ENCODE measurements at places on chromosomes 7 and 10.

DNA sequence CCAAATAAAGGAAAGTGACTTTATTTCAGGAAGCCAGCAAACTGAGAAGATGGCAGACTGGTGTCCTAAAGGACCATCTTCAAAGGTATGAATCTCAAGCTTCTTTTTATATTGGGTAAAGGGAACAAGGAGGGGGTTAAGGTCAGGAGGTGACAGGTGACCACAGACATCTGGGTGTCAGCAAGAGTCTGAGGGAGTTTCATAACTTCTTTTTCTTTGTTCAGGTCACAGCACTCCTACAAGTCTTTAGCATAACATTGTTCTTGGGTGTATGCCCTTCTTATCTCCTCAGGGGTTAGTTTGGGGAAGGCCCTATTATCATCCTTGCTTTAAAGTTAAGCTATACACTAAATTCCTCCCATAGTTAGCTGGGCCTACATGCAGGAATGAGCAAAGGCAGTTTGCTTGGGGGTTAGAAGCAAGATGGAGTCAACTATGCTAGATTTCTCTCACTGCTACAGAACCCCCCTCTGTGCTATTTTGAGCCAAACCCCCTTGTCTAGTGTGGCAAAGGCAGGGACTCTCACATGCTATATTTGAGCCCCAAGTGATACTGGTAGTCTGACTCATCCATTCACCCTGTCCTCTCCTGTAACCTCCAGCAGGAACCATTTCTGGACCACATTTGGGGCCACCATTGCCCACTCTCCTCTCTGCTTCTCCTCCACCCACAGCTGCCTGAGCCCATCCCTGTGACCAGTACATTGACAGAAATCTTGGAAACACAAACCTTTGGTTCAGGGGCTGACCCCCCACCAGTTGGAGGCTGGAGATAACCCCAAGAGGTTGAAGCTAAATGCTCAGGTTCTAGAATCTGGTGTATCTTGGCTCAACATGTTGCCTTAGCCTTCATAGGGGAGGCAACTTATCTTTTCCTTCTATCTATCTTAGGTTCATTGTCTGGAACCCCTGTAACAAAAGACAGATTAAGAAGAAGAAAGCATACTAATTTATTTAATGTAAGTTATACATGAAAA, 55.5 kb upstream of the LRGUK start:
- DNase-seq: no peak

DNA sequence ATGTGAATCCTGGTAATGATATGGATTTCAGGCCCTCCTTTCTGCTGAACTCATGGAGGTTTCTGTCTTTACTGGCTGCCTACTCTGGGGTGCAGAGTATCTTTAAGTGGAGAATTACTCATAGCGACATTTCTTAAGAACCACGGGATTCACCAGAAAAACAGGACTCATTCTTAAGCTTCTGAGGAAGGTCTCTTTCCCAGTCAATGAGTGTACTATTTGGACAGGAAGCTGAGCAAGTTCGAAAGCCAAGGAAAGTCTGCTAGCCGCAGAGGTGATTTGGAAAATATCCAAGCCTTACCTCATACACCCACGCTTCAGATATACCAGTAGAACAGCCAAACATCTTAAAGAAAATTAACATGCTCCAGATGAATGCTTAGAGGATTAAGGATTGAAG, 377.6 kb upstream of the MYO3A start:
- DNase-seq: peak; percentile 87

GRCh38 chr10:129949891-129950291, 14.2 kb downstream of the EBF3 start:
- no peak for DNase-seq

DNA sequence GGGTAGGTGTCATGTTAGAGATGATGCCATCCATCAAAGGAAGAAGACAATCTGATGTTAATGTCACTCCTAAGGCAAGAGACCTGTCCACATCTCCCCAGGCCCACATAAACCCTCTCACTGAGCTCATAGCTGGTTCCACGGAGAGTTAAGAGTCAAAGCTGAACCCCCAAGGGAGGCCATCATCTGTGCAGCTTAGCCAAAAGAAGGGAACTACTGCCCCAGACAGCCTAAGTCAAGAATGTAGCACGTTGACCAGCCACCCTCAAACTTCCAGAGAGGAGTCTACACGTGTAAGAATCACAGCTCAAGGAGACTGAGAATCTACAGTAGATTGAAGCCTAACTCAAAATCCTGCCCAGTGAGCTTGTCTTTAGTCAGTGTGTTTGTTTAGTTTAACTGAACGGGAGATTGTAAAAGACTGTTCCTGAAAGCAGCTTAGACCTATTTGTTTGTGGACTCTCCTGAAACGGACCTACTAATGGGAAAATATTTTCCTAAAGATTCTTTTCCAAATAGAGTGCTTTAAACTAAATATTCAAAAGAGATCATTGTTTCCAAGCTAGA, 192.7 kb upstream of the NFE2L3 start:
- DNase-seq: no peak

DNA sequence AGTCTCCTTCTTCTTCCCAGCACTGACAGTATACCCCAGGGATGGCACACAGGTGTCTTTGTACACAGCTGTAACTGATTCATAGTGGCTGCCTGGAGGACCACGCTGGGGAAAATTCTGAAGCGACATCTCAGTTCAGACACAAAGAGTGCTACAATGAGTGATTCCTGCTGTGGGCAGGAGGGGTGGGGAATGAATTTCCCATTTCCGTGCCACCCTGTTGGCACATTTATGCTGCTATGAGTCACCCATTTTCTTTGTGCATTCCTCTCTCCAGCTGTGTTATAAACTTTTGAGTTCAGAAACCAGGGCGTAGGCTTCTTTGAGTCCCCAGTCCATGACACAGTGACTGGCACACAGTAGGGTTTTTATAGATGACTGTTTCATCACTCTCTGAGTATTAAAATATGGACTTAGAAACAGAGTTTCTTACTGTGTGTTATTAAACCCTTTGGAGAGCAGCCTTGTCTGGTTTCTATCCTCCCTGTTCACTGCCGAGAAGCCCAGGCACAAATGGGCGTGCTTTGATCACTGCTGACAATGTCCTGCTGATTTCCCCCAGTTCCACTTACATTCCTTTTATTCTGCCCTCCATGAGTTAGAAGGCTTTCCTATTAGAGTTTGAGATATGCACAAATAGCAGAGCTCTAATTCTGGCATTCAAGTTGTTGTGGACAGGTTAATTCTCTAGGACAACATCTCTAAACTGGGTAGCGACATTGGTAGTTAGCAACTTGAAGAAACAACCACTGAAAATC, 24.0 kb upstream of the NPS start:
- peak; percentile 74 for DNase-seq

DNA sequence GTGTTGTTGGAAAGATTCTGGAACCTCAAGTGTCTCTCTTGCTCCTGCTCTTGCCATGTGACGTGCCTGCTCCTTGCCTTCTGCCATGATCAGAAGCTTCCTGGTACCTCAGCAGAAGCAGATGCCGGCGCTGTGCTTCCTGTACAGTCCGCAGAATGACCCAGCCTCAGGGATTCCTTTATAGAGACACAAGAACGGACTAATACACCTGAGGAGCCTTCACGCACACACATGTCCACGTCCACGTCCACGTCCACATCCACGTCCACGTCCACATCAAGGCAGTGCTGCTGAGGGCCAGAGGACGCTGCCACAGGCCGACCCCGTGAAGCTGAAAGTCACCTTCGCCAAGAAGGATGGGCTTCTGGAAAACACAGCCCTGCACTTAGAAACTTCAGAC, 190.1 kb downstream of the MAD1L1 start:
- DNase-seq: no peak

DNA sequence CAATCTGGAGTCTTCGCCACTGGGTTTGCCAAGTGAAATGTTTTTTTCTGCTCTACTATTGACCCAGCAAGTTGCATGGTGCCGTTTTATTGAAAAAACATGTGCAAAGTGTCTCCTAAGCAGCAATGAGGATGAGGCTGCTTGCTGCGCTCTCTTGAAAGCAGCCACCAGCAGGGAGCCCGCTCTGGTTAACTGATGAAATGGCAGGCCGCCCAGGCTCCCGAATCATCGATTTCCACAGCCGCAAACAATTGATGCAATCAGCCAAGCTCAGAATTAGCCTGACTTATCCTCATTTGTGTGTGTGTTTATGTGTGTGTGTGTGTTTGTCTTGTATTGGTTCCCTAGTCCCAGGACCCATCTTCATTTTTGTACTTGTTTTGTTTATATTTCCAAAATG, 22.2 kb upstream of the LYZL1 start:
- DNase-seq: no peak

- DNase-seq: no peak
Measured at GRCh38 chr7:98322331-98323270, 41.1 kb downstream of the BRI3 start.

- peak; percentile 99 for DNase-seq
Measured at GRCh38 chr7:139915864-139916716, 87.0 kb downstream of the TBXAS1 start.

- peak; percentile 42 for DNase-seq
Measured at GRCh38 chr7:85023066-85023712, 163.7 kb downstream of the SEMA3D start.

GRCh38 chr7:94741179-94741578, 85.2 kb upstream of the SGCE start:
- no peak for DNase-seq

DNA sequence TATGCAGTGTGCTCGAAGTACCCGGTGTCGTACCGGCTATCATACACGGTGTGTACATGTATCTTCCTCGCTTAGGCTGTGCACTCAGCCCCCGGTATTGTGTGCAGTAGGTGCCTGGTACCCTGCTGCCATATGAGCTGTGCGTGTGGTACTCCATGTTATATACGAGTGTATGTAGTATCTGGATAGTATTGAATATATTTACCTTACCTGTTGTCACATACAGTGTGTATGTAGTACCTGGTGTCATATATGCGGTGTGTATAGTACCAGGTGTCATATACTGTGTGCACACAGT, 1.2 kb downstream of the ZMYND11 start:
- DNase-seq: no peak

GRCh38 chr7:102146122-102146521, 140.5 kb upstream of the SH2B2 start:
- no peak for DNase-seq

- no peak for DNase-seq
Measured at GRCh38 chr7:86784765-86785164, 141.1 kb downstream of the GRM3 start.

- DNase-seq: no peak
Measured at GRCh38 chr7:127850195-127850594, 181.0 kb downstream of the LRRC4 start.

DNA sequence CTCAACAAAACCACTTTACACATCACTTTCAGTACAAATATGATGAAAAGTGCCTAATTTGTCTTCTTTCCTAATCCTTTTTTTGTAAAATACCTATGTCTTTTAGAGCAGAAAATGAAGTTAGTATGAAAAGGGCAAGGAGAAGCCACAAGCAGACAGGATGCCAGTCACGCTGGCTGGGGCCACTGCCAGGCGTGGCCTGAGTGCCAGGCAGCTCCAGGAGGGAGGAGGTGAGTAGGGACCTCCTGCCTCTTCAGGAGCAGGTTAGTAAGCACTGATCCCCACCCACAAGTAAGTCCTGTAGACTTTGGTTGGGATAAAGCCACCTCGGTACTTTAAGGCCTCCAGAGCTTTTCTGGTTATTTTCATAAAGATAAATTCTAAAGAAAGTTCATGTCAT, 432.0 kb downstream of the GRID1 start:
- DNase-seq: no peak

DNA sequence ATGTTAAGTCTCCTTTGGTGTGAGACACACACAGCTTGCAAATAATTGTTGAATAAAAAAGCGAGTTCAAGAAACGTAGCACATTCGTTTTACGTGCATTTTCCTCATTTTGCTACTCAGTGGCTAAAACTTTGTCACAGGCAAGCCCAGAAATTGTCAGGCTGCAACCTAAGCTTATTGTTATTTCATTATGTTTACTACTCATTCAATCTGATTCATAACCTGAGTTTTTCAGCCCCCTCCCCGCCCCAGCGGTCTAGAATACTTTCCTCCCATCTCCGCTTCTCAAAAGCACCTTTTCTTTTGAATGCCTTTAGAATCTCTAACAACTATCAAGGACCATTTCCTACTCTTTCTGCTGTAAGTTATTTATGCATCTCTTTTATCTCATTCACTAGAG, 1.1 kb downstream of the FAM133B start:
- no peak for DNase-seq

All from renal cortical epithelial cell (primary cell).